CD4-positive, alpha-beta T cell (primary cell): ENCODE measurements at places on chromosomes 7 and 10. TPM values are rescaled to one million over a fixed set of nuclear protein-coding genes. Genes with fewer than 3 reads are reported as not detected.

Gene ENTPD1
- 0.64 TPM for total RNA-seq

GRCh38 chr10:129605266-129605985 lies 138.4 kb downstream of the MGMT start:
- no peak for DNase-seq
- no peak overlapping the region for H3K27ac ChIP-seq
- no peaks in the 10 kb centered on the region for H3K36me3 ChIP-seq
- no peaks in the 10 kb centered on the region for H3K27me3 ChIP-seq
- H3K4me1 ChIP-seq, result no peaks in the 10 kb centered on the region

- DNase-seq, result no peak
- no peaks in the 10 kb centered on the region for H3K4me1 ChIP-seq
- no peak overlapping the region for H3K27ac ChIP-seq
- H3K36me3 ChIP-seq, result no peaks in the 10 kb centered on the region
- H3K4me3 ChIP-seq, result no peak overlapping the region
- H3K27me3 ChIP-seq, result no peaks in the 10 kb centered on the region
These were observed 476.2 kb downstream of the GRM8 start for GRCh38 chr7:126776498-126776897.

GRCh38 chr10:89963451-89964102 lies 262.2 kb downstream of the KIF20B start:
- H3K27me3 ChIP-seq, result no peaks in the 10 kb centered on the region
- no peak overlapping the region for H3K27ac ChIP-seq
- H3K4me1 ChIP-seq, result no peaks in the 10 kb centered on the region
- DNase-seq, result no peak
- H3K4me3 ChIP-seq, result no peak overlapping the region
- H3K36me3 ChIP-seq, result no peaks in the 10 kb centered on the region

DNA sequence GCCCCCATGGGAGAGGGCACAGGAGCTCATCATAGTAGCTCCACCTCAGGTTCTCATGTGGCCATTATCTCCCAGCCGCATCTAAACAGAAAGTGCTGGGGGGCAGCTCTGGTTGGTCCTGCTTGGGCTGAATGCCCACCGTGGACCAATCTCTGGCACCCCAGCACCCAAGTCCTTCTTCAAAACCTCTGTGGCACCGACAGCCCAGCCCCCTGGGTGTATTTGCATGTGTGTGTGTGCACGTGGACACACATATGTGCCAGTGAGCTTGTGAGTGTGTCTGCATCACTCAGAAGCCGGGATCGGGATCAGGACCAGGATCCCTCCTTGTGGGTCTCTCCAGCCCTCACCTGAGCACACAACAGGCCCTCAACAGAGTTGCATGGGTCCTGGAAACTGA lies 68.2 kb downstream of the ALOX5 start:
- H3K36me3 ChIP-seq, result no peaks in the 10 kb centered on the region
- no peak overlapping the region for H3K27ac ChIP-seq
- no peaks in the 10 kb centered on the region for H3K27me3 ChIP-seq
- H3K4me3 ChIP-seq, result no peak overlapping the region
- DNase-seq, result no peak
